ENCODE measurements at places on chromosomes 4 and X.

- DNase-seq, result no peak
Measured at GRCh38 chrX:5807181-5807580, 421.5 kb downstream of the NLGN4X start.

DNA sequence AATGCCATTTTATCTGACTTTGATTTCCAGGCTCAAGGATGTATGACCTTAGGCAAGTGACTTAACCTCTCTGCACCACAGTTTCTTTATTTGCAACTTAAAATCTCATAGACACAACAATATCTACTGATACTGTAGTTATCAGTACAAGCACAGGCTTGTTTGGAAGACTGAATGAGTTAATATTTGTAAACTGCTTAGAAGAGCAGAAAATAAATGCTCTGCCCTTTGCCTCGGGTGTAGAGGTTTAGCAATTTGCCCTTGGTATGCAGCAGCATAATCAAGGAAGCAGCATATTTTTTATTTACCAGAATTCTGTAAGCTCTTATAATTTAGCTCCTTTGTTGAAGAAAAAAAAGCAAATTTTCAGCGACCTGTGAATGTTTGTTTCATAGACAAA is 2.9 kb upstream of the CXCL1 start:
- DNase-seq, result no peak

GRCh38 chrX:148542481-148543255 is 42.3 kb downstream of the AFF2 start:
- no peak for DNase-seq

- peak; percentile 88 for DNase-seq
Measured at GRCh38 chrX:20266810-20267606, at the start of gene RPS6KA3. TSS of gene RPS6KA3 (minus strand) at chrX:20266909. CDS start at chrX:20266632, 277 bp downstream.

- DNase-seq, result no peak
Measured at GRCh38 chr4:189299706-189300105, 641.0 kb upstream of the FRG1 start.

DNA sequence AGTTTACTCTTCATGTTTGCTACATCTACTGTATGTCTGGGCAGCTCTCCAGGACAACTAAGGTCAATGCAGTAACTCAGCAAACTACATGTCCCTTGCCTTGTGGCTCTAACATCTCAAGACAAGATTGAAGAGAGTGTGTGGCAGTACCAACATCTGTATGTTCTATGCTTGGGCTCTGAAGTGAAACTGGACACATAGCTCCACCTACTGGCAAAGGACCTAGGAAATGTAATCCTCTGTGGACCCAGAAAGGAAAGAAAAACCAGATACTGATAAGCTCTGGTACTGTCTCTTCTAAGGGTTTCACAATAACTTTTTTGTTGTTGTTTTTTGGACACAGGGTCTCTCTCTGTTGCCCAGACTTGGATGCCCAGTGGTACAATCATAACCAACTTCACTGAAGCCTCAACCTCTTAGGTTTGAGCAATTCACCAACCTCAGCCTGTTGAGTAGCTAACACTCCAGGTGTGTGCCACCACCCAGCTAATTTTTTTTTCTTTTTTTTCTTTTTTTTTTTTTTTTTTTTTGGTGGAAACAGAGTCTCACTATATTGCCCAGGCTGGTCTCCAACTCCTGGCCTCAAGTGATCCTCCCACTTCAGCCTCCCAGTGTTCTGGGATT is 64.1 kb downstream of the QDPR start:
- peak; percentile 66 for DNase-seq

All from suppressor macrophage treated with lipopolysaccharide for 4 hours (primary cell).